ENCODE measurements at places on chromosomes 12 and 14. TPM values are rescaled to one million over a fixed set of nuclear protein-coding genes. Genes with fewer than 3 reads are reported as not detected.

The C12orf75 gene
- total RNA-seq, result 189 TPM

GRCh38 chr12:52524241-52524897 lies 4.2 kb upstream of the KRT5 start:
- DNase-seq, result no peak

DNA sequence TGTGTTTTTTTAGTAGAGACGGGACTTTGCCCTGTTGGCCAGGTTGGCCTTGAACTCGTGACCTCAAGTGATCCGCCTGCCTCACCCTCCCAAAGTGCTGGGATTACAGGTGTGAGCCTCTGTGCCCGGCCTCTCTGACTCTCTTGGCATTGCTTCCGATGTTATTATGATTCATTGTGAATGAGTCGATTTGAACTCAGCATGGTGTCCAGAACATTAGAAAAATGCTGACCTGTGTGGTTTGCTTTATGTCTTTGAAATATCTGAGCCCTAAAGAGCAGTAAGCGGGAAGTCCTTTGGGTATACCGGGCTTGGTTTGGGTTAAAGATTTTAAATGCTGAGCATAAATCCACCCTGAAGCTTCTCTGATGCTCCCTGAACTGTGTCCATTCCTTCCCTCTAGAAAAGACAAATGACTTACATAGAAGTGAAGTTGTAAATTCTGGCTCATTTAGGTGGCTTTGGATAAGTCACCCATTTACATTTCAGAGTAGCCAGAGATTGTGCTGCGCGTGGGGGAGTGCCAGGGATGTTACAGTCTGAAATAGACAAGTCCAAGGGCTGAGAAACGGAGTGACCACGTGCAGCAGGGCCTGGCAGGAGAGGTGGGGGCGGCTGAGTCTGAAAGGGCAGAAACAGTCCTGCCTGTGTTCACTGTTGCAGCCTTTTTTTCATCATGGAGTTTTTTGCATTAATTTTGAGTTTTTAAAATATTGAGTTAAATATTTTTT lies 39.6 kb downstream of the SLC15A4 start:
- DNase-seq, result peak; percentile 39

GRCh38 chr14:23568021-23568599 lies 519 bp upstream of the AP1G2 start:
- DNase-seq, result no peak

Measured in MG63 (cell line).